ENCODE measurements at places on chromosomes 16 and 17.

GRCh38 chr17:12549499-12550041 is 116.1 kb upstream of the MYOCD start:
- peak; percentile 26 for DNase-seq

DNA sequence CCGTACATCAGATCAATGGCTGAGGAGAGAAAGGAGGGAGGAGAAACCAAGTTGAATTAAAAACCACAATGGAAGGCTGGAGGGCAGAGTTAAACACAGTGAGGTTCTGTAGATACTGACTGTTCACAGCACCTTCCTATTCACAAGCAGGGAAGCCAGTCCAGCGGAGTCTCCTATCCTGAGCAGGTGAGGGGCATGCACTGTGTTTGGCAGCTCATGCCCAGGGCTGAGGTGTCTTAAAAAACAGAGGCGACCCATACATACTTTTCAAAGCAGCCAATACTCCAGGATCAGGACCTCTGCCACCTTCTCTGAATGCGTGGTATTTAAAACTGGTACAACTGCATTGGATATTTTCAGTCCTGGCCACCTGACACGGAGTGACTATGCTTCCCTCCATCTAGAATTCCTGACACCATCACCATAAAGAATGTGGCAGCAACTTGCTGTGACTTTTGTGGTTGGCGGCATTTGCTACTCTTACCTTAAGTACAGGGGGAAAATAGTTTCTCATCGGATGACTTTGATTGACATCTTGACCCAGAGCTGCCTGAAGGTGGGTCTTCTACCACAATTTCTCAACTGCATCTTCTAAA is 21.5 kb downstream of the USP22 start:
- no peak for DNase-seq

- DNase-seq: no peak
These were observed 30.8 kb downstream of the CCDC42 start for GRCh38 chr17:8713878-8714277.

DNA sequence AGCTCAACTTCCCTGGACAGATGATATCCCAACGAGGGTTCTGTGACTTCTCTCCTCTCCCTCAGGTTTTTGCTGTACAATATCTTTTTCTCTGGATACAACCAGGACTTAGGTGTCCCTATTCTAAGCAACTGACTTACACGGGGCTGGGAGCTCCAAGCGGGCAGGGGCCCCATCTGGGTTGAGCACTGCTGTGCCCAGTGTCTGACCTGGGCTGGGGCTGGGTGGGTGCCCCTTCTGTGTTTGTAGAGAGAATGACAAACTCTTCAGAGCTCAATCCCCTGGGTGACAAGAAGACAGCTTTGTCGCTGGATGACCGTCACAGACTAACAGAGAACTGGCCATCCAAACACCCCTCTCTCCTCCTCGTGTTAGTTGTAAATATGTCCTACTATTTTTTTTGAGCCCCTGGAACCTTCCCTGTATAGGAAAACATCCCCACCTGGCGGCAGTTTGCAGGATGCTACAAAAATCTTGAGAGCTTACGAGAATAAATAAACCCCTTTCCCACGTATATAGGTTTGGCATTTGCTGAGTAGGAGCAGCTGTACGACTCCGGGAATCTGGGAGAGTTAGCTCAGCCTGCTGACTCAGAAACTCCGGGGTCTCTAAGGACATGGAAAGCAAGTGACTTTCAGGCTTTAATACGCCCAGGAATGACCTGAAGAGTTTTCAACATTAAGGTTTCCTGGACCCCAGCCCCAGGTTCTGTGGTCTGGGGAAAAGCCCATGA is 23.7 kb upstream of the RCVRN start:
- no peak for DNase-seq

DNA sequence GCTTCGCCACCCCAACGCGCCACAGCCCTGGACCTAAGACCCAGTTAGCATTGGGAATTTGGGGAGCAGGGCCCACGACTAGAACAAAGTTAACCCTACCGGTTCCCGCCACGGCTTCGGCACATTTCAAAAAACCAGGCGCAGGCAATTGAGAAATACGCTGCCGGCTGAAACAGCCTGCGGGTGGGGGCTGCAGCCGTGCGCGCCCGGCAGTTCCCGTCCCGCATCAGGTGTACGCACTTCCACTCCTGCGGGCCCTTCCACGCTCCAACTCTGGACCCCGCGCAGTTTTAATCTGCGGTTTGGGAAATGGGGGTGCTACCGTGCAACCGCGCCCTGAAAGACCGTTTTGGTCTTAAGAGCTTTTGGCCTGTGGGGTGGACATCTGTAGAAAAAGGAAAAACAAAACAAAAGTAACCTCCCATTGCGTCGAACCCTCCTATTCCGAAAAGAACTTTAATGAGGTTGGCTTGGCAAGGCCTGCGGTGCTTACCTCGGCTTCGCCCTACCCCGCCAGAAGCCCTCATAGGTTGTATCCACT is 7.1 kb downstream of the IRX5 start:
- no peak for DNase-seq

Measured in NCI-H1048 (cell line).